Left cardiac atrium (tissue), 4 donors: ENCODE measurements at places on chromosomes 2 and 18. TPM values are rescaled to one million over a fixed set of nuclear protein-coding genes. Genes with fewer than 3 reads are reported as not detected.

Gene TBR1
- total RNA-seq: not detected

Gene HPCAL1
- 27.2 TPM for total RNA-seq

Gene MYO1B
- 18.6 TPM for total RNA-seq

GRCh38 chr2:66699793-66700676 is 265.1 kb downstream of the MEIS1 start:
- DNase-seq: no peak

- no peak for DNase-seq
These were observed 922.7 kb downstream of the BCL11A start for GRCh38 chr2:59630789-59631188.
